GF-D8 (cell line): ENCODE measurements at places on chromosomes 5 and 9.

DNA sequence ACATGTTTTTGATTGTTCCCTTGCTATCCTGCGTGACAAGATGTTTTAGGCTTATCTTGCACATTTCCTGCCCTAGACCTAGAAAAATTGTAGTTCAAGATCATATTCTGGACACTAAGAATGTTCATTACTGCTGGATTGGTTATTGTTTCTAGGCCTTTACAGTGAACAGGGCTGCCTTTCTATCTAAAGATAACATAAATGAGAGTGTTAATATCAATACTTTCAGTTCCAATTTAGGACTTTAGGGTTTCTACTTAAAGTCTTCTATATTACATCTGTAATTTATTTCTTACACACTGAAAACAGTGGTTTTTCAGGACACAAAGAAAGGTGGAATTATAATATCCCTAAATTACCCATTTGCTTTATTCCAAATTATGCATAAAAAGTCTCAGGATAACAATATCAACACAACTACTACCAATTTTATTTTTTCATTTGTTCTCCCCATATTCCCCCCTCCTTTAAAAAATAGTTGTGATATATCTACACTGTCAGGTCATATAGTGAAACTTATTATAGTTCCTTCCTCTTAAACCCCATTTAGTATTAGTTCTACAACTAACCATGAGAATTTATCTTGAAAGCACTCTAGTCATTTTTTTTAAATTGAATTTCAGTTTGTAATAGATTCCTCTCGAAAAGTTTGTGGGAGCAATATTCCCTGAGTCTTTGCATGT is 293.9 kb upstream of the RIOK2 start:
- no peak for DNase-seq

DNA sequence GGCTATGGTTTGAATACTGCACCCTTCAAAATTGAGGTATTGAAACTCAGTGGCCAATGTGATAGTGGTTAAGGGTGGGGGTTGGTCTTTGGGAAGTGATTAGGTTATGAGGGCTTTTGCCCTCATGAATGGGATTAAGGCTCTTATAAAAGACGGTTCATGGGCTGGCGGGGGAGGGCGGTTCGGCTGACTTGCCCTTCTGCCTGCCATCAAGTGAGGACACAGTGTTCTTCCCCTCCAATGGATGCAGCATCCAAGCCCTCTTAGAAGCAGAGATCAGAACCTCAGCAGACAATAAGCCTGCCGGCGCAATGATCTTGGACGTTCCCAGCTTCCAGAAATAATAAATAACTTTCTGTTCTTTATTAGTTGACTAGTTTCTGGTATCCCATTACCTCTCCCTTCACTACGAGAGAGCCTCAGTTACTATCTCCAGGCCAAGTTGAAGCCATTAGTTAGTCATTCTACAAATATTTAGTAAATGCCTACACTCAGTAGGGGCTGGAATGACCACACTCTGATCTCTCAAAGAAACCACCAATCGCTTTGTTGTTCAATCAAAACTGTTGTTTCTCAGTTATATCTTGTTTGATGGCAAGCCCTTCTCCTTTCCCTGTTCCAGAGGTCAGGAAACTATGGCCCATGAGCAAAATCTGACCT is 219.3 kb downstream of the TSSK1B start:
- no peak for DNase-seq

DNA sequence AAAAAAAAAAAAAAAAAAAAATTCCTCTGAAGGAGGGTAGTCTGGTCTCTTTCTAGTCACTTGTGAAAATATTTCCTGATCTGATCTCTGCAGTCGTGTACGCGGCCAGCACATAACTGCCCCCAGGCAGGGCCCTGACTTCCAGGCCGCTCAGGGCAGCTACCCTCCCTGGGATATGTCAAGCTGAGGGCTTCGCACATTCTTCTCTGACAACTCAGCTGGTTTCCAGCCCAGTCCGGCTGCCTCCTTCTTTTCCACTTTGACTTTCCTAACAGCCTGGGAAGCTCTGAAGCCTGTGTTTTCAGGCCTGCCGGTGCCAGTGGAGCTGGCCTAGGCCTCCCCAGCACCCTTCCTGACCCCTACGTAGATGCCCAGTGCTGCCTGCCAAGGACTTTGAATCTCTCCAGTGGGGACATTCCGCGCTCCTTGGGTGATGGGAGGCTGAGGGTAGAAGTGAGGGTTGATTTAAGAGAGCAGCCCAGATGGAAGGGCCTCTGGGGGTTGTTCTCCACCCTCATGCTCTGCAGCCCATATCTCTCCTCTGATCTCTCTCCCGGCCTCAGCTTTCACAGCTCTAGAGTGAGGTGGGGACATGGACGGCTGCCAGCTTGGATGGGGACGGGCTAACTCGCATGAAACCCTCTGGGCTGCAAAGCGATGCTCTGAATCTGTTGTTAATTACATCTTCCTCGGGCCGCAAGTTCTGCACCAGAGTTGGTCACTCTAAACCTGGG is 20.7 kb downstream of the COL5A1 start:
- no peak for DNase-seq

DNA sequence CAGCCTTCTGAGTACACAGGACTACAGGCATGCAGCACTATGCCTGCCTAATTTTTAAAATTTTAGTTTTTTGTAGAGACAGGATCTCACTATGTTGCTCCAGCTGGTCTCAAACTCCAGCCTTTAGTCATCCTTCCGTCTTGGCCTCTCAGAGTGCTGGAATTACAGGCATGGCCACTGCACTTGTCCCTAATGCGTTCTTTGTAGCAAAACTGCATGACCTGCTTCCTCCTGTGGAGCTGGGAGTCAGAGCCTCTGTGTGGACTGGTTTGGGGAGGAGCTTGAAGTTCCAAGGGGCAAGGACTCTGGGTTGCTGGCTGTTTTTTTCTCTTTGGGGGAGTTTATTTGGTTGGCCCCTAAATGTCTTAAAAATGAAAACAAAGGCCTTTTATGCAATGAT is 22.7 kb upstream of the ANKRD34B start:
- no peak for DNase-seq

- no peak for DNase-seq
These were observed 21.5 kb upstream of the AKNA start for GRCh38 chr9:114409103-114409780.

DNA sequence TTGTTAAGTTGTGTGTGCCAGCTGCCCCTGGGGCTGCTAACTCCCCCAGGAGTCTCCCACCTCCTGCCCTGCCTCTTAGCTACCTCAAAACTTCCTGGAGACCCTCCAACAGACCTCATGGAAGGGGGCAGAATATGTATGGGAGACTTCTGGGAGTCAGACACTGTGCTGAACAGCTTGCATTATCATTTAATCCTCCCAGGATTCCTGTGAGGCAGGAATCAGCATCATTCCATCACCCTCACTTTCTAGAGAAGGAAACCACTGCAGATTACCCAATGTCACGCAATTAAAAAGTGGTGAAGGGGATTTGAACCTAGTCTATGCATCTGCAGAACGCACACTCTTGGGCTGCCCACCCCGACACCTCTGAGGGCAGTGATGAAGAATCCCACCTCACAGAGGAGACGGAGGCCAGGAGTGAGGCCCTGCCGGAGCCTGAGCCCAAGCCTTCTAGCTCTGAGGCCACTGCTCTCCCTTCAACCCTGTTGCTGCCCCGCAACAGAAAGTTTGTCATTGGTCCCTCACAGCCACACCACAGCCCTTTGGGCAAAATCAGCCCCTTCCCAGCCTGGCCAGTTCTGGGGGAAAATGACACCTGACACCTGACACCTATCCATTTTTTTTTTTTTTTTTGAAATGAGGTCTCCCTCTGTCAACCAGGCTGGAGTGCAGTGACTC is 30.3 kb upstream of the IL17B start:
- DNase-seq, result no peak
